ENCODE measurements at places on chromosomes 7 and 10.

DNA sequence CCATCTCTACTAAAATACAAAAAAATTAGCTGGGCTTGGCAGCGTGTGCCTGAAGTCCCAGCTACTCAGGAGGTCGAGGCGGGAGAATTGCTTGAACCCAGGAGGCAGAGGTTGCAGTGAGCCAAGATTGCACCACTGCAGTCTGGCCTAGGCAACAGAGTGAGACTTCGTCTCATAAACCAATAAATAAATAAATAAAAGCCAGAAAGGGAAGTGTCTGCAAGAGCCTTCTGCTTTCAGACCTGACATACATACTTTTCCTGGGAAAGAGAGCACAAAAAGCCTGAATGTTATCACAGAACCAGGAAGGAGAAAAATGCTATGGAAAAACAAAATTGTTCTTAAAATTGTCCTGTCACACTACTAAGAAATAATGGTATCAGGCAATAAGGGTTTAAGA, 4.1 kb upstream of the KIF5B start:
- no peak for DNase-seq

GRCh38 chr7:42690794-42691639, 220.9 kb downstream of the C7orf25 start:
- no peak for DNase-seq

- no peak for DNase-seq
These were observed 68.5 kb downstream of the GNAT3 start for GRCh38 chr7:80443325-80443724.

- no peak for DNase-seq
These were observed 182.2 kb downstream of the NOC3L start for GRCh38 chr10:94180576-94180975.

DNA sequence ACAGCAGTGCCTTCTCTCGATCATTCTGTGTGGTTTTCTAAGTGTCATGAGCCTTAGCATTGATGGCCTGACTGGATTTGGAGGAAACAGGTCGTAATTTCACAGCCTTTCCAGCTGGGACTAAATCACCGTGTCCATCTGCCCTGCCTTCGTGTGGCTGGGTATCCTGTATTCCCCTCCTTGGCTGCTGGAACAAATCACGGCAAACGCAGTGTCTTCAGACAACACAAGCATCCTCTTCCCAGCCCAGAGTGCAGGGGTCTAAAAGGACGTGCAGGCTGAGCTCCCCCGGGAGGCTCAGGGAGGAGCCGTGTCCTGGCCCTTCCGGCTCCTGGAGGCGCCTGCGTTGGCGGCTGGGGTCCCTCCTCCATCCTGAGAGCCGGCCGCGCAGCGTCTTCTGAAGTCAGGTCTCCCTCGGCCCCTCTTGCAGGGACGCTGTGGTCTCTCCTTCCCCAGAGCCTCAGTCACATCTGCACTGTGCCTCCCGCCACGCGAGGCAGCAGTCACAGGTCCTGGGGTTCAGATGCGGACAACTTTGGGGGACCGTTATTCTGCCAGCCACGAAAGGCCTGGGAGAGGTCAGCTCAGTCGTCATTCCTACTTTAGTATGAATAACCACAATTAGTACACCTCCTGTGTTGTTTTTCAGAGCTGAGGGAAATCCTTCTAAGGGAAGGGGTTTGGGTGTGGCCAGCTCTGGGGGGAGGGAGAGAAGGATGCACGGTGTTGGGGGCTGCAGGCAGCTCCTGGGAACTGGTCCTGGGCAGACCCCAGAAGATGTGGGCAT, 41.1 kb downstream of the FAM20C start:
- peak; percentile 52 for DNase-seq

- DNase-seq: no peak
These were observed 35.6 kb downstream of the PRPS1L1 start for GRCh38 chr7:17991866-17992648.

- peak; percentile 73 for DNase-seq
These were observed 63.5 kb downstream of the GRK5 start for GRCh38 chr10:119270762-119271366.

GRCh38 chr7:102933763-102934162, 21.0 kb downstream of the LRRC17 start:
- peak; percentile 66 for DNase-seq

GRCh38 chr10:64196638-64197315, 675.6 kb downstream of the REEP3 start:
- DNase-seq: no peak

GRCh38 chr7:157739031-157739430, 402.2 kb downstream of the DNAJB6 start:
- DNase-seq: no peak

DNA sequence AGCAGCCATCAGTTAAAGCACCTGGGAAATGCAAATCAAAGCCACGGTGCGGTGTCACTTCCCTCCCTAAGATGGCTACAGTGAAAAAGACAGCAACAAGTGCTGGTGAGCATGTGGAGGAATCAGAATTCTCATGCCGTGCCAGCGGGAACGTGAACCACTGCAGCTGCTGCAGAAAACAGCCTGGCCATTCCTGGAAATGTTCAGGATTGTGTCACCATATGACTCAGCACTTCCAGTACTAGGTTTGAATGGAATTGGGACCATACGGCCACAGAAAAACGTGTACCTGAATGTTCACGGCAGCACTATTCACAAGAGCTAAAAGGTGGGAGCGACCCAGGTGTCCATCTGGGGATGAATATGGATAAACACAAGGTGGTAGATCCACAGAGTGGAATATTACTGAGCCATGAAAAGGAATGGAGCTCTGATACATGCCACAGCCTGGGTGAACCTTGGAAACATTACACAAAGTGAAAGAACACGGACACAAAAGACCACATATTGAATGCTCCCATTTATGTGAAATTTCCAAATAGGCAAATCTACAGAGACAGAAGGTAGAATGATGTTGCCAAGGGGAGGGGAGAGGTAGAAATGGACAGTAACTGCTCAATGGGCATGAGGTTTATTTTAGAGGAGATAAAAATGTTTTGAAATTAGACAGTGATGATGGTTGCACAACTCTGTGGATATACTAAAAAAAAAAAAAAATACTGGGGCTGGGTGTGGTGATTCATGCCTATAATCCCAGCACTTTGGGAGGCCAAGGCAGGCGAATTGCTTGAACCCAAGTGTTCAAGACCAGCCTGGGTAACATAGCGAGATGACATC, 61.6 kb downstream of the MICALL2 start:
- no peak for DNase-seq

GRCh38 chr7:30745261-30745941, 6.5 kb upstream of the INMT start:
- no peak for DNase-seq

GRCh38 chr10:111677759-111678158, 505.8 kb downstream of the GPAM start:
- no peak for DNase-seq

DNA sequence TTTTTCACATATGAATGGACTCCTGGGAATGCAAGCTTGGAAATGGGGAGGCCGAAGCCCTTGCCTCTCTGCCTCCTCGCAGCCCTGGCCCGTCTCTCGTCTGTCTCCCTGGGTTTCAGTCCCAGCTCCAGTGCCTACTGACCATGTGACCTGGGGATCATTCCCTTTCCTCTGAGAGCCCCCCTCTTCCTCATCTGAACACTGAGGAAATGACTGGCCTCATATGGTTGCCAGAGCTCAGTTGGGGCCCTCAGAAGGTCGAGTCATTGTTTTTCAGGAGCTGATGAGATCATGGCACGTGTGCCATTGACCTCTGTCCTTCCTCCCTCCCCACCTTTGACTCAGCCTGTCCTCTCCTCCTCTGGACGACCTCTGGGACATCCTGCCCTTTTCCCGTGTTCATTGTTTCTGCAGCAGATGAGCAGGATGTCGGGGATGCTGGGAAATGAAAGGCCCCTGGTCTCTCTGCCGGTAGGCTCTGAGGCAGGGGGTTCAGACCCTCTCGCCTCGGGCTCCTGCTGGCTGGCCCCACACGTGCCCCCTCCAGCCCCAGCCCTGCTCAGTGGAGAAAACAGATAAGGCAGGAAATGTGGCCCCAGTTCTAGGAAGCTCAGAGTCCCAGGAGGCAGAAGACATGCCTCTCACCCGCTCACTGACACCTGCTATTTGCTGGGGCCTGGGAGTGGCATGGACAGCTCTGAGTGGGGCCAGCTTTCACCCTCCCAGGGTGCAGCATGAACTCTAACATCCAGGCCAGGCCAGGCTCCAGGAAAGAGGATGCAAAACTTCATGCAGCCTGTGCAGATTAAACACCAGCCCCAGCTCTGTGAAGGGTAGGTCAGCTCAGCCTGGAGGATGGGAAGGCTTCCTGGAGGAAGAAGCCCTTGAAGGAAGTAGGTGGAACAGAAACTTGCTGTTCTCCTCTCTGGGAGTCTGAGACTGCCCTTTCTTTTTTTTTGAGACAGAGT, 8.3 kb upstream of the PPP1R35 start:
- DNase-seq: no peak

DNA sequence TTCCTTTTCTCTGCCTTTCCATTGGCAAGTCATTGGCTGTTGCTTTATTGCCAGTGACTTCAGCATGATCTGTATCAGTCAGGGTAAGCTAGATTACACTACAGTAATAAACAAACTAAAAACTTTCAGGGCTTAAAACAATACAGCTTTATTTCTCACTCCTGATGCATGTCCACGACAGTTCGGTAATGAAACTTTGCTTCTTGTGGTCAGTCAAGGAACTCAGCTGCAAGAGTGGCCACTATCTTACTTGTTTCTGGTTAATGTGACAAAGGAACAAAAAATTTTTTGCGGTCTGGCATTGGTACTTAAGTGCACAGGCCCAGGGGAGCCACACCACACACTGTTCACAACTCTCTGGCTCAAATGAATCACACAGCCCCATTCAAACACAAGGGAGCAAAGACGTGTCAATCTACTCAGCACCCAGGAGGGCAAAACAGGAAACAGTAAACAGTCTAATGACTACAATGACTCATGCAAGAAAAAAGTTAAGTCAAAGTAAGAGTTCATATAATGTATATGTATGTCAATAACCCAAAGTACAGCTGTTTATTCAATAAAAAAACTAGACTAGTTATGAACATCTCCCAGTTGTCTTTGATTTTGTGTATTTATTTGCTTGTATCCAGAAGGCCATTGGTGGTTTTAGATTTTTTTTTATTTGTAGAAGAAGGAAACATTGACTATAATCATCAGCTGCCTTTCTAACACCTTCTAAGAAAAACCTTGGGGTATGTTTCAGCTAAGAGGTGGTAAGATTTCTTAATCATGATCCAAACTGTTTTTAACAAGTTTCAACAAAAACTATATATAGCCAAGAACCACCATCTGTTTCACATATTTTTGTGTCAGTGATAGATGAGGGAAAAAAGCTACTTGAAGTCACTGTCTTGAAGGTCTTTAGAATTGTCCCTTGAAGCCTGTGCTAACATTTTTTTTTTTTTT, 134.4 kb upstream of the FAM3C start:
- no peak for DNase-seq

GRCh38 chr10:73887294-73888039, 13.1 kb upstream of the CAMK2G start:
- DNase-seq: peak; percentile 93

- no peak for DNase-seq
These were observed 91.6 kb downstream of the ETV1 start for GRCh38 chr7:13897819-13898218.
